ENCODE measurements at places on chromosomes 6 and 20. TPM values are rescaled to one million over a fixed set of nuclear protein-coding genes. Genes with fewer than 3 reads are reported as not detected.

PCED1A gene
- total RNA-seq, result 30.9 TPM

RUNX2 gene
- 1.8 TPM for total RNA-seq

GRCh38 chr6:165634101-165634880 is 28.8 kb downstream of the PDE10A start:
- peaks cover 56% of the 10 kb centered on the region for H3K4me1 ChIP-seq
- H3K27ac ChIP-seq, result peak overlapping the region; percentile 84
- H3K36me3 ChIP-seq, result no peaks in the 10 kb centered on the region

DNA sequence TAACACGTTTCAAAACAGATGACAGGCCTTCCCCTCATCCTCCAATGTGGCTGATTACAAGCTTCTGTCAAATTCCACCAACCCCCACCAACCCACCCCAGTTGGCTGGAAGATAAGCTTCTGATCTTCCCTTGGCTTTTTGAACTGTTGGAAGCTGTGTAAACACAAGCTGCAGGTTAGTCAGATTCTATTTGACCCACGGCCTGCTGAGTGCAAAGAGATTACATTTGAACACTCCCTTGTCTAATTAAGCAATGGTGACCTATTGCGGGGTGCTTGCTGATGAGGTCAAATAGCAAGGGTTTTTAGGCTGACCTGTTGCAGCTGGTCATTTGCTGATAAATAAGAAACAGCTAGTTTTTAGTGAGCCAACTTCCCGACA is 379.7 kb downstream of the BMP2 start:
- H3K36me3 ChIP-seq, result no peaks in the 10 kb centered on the region
- no peak overlapping the region for H3K27ac ChIP-seq
- no peaks in the 10 kb centered on the region for H3K4me1 ChIP-seq
- H3K27me3 ChIP-seq, result peaks cover 2% of the 10 kb centered on the region
